ENCODE measurements at places on chromosomes 1 and 21. TPM values are rescaled to one million over a fixed set of nuclear protein-coding genes. Genes with fewer than 3 reads are reported as not detected.

- H3K36me3 ChIP-seq: no peaks in the 10 kb centered on the region
- peaks cover 32% of the 10 kb centered on the region for H3K4me1 ChIP-seq
- no peak overlapping the region for H3K27ac ChIP-seq
- H3K4me3 ChIP-seq: no peak overlapping the region
- H3K27me3 ChIP-seq: no peaks in the 10 kb centered on the region
- DNase-seq: no peak
Measured at GRCh38 chr1:170306948-170307347, 161.2 kb downstream of the NTMT2 start.

GRCh38 chr1:160209321-160210046 is 4.3 kb downstream of the PEA15 start:
- H3K4me1 ChIP-seq: peaks cover 47% of the 10 kb centered on the region
- peaks cover 40% of the 10 kb centered on the region for H3K36me3 ChIP-seq
- DNase-seq: no peak
- no peaks in the 10 kb centered on the region for H3K27me3 ChIP-seq
- H3K4me3 ChIP-seq: peak overlapping the region; percentile 60

DNA sequence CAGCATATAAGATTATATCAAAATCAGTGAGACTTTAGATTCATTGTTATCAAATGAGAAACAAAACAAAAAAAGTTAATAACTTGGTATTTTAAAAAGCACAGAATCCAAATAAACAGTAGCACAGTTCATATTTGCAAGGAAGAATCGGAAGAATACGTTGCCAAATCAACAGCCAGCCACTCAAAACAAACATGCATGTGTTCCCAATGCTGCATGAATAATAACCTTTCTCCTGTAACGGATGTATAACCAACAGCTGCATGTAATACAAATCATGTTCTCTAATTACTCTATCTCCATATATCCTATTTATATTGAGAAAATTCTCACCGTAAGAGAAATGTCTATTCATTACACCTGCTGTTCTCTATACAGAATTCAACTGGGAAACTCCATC is 98.9 kb upstream of the FOXD3 start:
- H3K27ac ChIP-seq: no peak overlapping the region
- no peak for DNase-seq
- H3K4me1 ChIP-seq: no peaks in the 10 kb centered on the region
- H3K27me3 ChIP-seq: peaks cover 12% of the 10 kb centered on the region

DNA sequence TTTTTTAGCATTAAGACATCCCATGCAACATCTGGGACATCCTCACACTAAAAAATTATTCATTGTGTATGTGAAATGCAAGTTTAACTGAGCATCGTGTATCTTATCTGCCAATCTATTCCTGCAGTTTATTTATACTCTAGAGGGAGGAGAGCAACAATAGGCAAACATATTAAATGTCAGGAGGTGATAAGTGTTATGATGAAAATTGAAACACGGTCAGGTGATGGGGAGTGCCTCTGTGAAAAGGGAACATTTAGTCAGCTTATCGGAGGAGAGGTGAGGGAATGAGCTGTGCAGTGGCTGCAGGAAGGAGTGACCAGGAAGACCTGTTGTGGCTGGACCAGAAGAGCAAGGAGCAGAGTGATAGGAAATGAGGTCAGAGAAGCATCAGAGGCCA is 775 bp upstream of the EFCAB14 start:
- DNase-seq: no peak
- peak overlapping the region; percentile 74 for H3K27ac ChIP-seq
- H3K4me3 ChIP-seq: peak overlapping the region; percentile 57

DNA sequence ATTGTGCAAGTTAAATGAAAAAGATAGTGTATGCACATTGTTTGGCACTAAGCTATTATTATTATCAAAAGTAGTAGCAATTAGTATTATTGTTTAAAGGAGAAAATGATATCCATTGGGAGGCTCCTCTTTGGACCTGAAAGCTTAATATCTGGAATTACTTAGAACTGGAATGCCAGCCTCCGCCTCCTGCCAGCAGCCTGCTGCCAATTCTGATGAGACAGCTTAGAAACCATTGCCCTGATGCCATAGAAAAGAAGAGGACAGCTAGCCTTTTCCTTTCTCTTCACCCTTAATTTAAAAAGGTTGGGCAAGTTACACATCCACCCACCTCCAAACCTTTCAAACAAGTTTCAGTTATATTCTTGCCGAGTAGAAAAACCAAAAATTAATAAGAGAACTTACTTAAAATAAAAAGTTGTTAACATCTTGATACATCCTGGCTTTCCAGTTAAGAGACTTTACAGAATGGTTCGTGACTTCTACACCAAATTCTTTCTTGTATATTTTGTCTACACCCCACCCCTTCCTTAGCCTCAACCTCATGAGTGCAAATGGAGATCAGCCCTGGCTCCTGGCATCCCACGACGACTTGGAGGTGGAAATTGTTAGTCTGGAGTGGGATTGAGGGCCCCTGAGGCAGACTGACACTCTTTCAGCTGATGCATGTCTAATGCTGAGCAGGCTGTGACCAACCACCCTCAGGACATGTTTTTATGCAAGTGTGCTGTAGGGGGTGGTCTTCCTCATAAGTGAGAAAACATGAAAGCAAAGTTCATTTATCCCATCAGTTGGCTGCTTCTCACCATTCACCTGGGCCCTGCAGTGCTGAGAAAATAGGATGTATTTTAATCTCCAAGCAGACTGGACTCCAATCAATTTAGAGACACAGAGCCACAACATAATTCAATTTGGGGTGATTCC is 120.6 kb downstream of the KCNJ15 start:
- no peak overlapping the region for H3K4me3 ChIP-seq
- H3K27ac ChIP-seq: no peak overlapping the region
- H3K36me3 ChIP-seq: no peaks in the 10 kb centered on the region

- H3K36me3 ChIP-seq: no peaks in the 10 kb centered on the region
- H3K4me3 ChIP-seq: no peak overlapping the region
- no peaks in the 10 kb centered on the region for H3K4me1 ChIP-seq
- no peak for DNase-seq
- no peak overlapping the region for H3K27ac ChIP-seq
Measured at GRCh38 chr1:53349968-53350852, 22.3 kb upstream of the LRP8 start.

DNA sequence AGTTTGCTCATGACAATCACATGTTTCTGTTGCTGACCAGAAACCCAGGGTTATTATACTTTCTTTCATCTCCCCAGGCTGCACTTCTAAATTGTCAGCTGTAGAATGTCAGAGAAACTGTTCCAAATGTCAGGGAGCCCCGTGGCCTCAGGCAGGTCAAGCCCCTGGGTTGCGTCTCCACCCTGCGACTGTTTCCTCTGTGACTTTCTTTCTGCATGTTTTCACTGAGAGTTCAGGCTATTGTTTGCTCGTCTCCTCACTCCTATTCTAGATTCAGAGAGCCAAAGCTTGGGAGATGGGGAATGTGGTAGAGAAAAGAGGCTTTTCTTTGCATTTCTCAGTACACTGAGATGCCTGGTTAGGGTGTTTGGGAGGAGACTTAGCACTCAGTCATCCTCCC is 97.4 kb downstream of the CENPF start:
- no peaks in the 10 kb centered on the region for H3K27me3 ChIP-seq
- no peak overlapping the region for H3K4me3 ChIP-seq
- DNase-seq: no peak
- no peaks in the 10 kb centered on the region for H3K36me3 ChIP-seq

DNA sequence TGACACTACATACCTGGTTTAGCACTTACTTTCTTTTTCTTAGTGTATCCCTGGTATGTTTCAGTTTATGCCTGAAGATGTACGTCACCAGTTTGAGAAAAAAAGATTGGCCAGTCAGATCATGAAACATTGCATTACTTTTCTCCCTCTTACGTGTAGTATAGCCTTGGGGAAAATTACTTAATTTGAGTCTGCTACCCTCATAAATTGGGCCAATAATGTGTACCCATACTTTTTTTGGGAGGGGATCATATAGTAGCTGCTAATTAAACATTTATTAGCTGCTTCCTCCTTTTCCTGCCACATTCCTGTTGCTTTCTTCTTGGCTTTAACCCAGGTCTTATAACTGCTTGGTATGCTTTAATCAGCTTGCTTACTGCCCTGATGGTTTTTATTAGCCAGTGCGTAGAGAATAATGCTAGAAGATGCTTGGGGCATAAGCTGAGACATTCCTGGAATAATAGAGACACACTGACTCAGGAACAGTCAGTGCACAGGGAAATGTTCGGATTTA is 32.1 kb downstream of the RABGAP1L start:
- peaks cover 5% of the 10 kb centered on the region for H3K36me3 ChIP-seq
- no peaks in the 10 kb centered on the region for H3K27me3 ChIP-seq
- no peak overlapping the region for H3K4me3 ChIP-seq
- H3K4me1 ChIP-seq: peaks cover 5% of the 10 kb centered on the region

GRCh38 chr1:147078606-147079399 is 93.5 kb downstream of the PRKAB2 start:
- no peak for DNase-seq
- H3K4me3 ChIP-seq: peak overlapping the region; percentile 85
- no peak overlapping the region for H3K27ac ChIP-seq
- peaks cover 12% of the 10 kb centered on the region for H3K4me1 ChIP-seq

DNA sequence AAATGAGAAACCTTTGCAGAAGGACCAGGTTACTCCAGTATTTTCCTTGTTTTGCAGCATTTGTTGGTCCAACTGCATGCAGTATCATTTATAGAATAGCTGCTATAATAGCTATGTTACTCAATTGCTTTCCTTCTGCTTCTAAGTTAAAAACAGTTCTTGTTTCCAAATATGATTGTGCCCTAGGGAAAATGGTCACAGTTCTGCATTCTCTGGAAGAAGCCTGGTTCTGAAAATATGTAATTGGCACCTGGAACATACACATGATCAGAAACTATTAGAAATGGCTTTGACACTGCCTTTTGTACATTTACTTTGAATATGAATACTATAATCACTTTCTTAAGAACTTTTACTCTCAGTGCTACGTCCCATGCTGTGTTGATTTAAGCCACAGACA is 33.6 kb downstream of the HENMT1 start:
- no peaks in the 10 kb centered on the region for H3K27me3 ChIP-seq
- no peak for DNase-seq
- peaks cover 3% of the 10 kb centered on the region for H3K36me3 ChIP-seq
- no peak overlapping the region for H3K27ac ChIP-seq

DNA sequence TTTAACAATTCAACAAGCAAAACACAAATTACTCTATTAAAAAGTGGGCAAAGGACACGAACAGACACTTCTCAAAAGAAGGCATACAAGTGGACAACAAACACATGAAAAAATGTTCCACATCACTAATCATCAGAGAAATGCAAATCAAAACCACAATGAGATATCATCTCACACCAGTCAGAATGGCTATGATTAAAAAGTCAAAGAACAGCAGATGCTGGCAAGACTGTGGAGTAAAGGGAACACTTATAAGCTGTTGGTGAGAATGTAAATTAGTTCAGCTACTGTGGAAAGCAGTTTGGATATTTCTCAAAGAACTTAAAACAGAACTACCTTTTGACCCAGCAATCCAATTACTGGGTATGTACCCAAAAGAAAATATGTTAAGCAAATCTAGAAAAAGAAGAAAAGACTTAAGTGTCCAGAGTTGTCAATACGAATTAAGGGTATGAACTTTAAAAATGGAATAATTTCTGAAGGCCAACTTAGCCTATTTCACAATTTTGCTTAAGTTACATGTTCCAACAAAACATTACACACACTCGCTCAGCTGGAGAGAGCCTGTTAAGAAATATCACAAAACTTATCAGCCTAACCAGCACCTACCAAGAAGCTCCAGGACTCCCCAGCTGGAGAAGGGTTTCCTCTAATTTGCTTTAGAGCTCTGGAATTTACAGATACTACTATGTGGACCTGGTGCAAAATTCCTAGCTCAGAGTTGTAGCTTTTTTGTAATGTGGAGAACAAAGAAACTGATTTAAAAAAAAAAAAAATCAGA is 232.1 kb downstream of the DUSP10 start:
- H3K27me3 ChIP-seq: peaks cover 4% of the 10 kb centered on the region
- DNase-seq: no peak
- H3K4me3 ChIP-seq: no peak overlapping the region
- H3K36me3 ChIP-seq: no peaks in the 10 kb centered on the region
- H3K27ac ChIP-seq: no peak overlapping the region

GRCh38 chr1:42680055-42680454 is 2.2 kb upstream of the YBX1 start:
- H3K27ac ChIP-seq: no peak overlapping the region
- peaks cover 17% of the 10 kb centered on the region for H3K36me3 ChIP-seq
- no peaks in the 10 kb centered on the region for H3K27me3 ChIP-seq
- no peak for DNase-seq

DNA sequence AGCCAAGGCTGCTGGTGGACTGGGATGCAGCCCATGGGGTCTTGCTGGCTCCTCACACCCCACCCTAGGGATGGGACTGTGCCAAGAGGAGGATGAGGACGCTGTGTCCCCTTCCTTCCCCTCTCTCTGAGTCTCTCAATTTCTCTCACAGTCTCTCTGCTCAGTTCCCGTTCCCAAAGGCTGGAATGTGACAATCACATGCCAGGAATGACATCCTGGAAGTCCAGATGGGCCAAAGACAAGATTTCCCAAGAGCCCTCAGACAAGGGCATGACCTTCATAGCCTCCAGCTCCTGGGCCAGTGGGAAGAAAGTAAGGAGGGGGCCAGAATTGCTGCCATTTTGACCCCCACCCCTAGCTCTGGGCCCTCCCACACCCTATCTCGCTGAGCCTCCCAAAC is 7.6 kb upstream of the CDCP2 start:
- DNase-seq: no peak
- H3K27ac ChIP-seq: no peak overlapping the region
- no peak overlapping the region for H3K4me3 ChIP-seq
- no peaks in the 10 kb centered on the region for H3K4me1 ChIP-seq

GRCh38 chr1:94079080-94079940 is 41.6 kb downstream of the ABCA4 start:
- peak overlapping the region; percentile 51 for H3K27ac ChIP-seq
- DNase-seq: no peak
- H3K27me3 ChIP-seq: no peaks in the 10 kb centered on the region
- peaks cover 33% of the 10 kb centered on the region for H3K4me1 ChIP-seq

DNA sequence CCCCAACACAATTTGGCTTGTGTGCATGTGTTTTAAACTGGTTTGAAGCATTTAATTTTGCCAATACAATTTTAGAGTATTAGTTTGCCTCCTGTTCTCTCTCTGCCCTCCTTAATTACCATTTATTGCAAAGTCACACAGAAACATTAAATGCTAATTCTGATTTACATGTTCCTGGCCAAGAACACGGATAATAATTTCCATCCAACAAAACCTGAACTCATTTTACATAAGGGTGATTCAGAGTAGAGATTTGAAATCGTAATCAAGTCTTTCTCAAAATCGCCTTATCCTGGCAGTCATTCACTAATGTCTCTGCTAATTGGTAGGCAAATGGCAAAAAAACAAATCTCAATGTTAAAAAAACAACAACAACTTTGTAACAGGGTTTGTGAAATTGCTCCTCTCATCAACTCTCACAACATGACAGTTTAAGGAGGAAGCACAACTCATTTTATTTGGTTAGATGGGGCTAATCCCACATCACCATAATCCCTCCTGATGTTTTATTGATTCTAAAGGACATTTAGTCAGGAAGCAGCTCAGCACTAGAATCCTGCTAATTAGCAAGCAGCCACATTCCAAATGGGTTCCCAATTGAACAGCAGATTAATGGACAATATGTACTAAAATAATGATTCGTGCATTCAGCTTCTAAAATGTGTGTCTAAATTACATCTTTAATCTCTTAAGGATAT is 55.9 kb downstream of the C1orf87 start:
- no peak overlapping the region for H3K27ac ChIP-seq
- no peak overlapping the region for H3K4me3 ChIP-seq
- no peaks in the 10 kb centered on the region for H3K4me1 ChIP-seq
- H3K27me3 ChIP-seq: peaks cover 12% of the 10 kb centered on the region
- no peaks in the 10 kb centered on the region for H3K36me3 ChIP-seq
- DNase-seq: no peak

Gene OR2G6
- total RNA-seq: not detected

Gene CREG1
- total RNA-seq: 39.5 TPM

Gene ZNF593OS
- total RNA-seq: not detected

Gene SLC35F3
- 2.1 TPM for total RNA-seq

Gene C4BPA
- 0.87 TPM for total RNA-seq

Gene F13B
- total RNA-seq: 0.48 TPM

Gene ASCL5
- not detected for total RNA-seq

Gene ZC3H12A
- total RNA-seq: 18.3 TPM

Measured in type B pancreatic cell (in vitro differentiated cells).